Cerebellar cortex (tissue), 1 donor: ENCODE measurements at places on chromosomes 7 and 10.

GRCh38 chr10:119131512-119132240, 27.8 kb downstream of the DENND10 start:
- no peak for DNase-seq

- DNase-seq: no peak
These were observed at the start of gene CLEC5A for GRCh38 chr7:141946796-141947195. TSS of gene CLEC5A (minus strand) at chr7:141946974. CDS start at chr7:141946292, 682 bp downstream.

DNA sequence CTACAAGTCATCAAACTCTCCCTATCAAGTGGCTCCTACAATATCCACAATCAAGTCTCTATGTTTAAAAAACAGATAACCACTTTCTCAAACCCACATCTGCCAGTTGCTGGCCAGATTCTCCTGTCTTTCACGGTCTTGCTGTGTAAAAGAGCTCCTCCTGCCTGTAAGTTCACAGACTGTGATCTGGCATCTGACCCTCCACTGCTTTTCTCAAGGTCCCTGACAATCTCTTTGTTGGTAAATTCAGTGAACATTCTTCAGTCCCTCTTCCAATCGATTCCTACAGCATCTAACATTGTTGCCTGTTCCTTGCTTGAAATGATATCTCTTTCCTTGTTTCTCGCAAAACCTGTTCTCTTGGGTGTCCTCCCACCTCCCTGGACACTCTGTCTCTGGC, 18.5 kb upstream of the LMOD2 start:
- DNase-seq: no peak

DNA sequence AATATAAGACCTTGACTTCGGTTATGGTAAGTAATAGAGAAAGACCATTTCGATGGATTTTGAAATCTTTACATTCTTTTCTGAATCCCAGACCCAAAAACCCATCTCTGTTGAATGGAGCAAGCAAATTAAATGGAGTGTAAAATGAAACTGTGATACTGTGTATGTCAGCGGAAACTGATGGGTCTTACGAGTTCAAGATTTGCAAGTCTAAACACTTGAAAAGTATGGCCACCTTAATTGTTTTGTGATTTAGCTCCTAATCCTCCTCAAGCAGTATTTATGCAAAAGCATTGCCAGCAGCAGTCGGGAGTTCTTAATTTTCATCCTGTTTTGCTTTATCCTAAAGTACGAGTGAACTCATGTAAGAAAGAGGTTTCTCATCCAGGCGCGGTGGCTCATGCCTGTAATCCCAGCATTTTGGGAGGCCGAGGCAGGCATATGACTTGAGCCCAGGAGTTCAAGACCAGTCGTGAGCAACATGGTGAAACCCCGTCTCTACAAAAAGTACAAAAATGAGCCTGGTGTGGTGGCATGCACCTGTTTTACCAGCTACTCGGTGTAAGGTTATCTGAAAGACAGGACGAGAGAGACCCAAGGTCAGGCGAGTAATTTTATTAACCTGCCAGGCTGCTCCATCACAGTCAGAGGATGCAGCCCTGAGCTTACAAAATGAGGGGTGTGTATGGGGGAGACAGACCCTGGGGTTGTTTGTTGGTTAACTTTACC, 5.8 kb upstream of the DHTKD1 start:
- DNase-seq: no peak

GRCh38 chr7:13115157-13115772, 427.8 kb downstream of the ARL4A start:
- DNase-seq: no peak

DNA sequence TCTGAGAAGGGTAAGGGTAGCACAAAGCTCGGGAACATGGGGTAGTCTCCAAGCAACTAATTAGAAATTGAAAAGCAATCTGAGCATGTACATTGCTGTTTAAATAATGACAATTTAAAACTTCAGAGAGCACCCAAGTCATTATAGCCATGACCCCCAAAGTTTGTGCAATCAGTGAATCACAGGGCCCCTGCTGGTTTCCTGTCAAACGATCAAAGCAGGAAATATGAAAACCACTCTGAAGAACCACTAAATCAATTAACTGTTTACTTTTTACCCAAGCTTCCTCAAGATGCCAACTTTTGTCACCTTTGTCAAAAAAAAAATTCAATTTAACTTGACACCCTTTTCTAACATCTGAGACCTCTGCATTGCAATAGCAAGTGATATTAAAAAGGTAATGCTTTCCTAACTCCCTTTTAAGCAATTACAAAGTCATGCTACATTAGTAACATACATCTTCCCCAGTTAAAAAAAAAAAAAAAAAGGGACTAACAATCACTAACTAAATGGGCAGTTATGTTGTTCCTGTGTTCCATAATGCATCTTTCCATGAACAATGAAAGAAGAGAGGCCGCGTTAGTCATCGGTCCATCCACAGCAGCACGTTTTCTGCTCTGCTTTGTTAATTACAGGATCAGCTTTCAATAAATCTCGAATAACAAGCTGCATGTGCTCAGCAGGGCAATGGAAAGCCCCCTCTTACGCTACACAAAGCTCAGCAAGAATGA, 80.6 kb downstream of the ETV1 start:
- DNase-seq: no peak

GRCh38 chr10:101217044-101217425, 12.2 kb downstream of the LBX1 start:
- no peak for DNase-seq

GRCh38 chr10:58660575-58661255, 148.0 kb downstream of the BICC1 start:
- DNase-seq: no peak

GRCh38 chr10:88901984-88902789, 22.1 kb downstream of the STAMBPL1 start:
- DNase-seq: no peak

GRCh38 chr10:44369296-44369695, 15.6 kb downstream of the CXCL12 start:
- no peak for DNase-seq

DNA sequence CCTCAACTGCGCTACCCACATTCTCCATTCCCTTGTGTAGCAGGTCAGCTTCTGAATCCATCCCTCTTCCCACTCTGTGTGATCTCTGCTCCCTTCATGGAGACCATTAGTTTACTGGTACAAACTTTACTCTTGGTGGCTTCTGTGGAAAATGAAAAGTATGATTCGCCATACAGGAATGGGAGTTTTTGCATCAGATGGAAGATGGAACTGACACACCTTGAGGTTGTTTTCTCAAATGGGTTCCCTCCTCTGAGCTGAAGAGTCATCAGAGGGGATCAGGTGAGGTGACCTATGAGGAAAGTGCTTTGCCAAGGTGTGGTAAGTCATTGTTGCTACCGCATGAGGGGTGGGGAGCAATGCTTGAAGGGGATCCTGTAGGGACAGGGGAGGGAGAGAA, 266.8 kb downstream of the INHBA start:
- DNase-seq: no peak

GRCh38 chr7:129889133-129889844, 63.5 kb downstream of the UBE2H start:
- DNase-seq: no peak

- DNase-seq: peak; percentile 96
These were observed 20.0 kb downstream of the UNC5B start for GRCh38 chr10:71232089-71232998.

- DNase-seq: no peak
These were observed 46.5 kb upstream of the ITGB8 start for GRCh38 chr7:20284003-20284770.

GRCh38 chr7:147276783-147277370, 1160.3 kb downstream of the CNTNAP2 start:
- DNase-seq: no peak
